ENCODE measurements at places on chromosomes 13 and 19.

GRCh38 chr19:48487544-48487943 lies 18.4 kb downstream of the CYTH2 start:
- DNase-seq: no peak

GRCh38 chr13:34294483-34295129 lies 476.7 kb downstream of the RFC3 start:
- no peak for DNase-seq

- no peak for DNase-seq
These were observed 58.1 kb downstream of the TRPC4 start for GRCh38 chr13:37811441-37811840.

DNA sequence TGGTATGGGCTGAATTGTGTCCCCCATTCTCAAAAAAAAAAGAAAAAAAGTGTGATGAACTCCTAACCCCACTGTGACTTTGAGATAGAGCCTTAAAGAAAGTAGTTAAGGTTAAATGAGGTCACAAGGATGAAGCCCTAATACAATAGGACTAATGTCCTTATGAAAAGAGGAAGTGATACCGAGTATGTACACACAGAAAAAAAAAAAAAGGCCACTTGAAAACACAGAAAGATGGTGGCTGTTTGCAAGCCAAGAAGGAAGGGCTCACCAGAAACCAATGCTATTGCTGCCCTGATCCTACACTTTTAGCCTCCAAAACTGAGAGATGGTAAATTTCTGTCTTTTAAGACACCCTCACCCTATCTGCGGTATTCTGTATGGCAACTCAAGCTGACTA lies 955.6 kb downstream of the PCDH17 start:
- no peak for DNase-seq

DNA sequence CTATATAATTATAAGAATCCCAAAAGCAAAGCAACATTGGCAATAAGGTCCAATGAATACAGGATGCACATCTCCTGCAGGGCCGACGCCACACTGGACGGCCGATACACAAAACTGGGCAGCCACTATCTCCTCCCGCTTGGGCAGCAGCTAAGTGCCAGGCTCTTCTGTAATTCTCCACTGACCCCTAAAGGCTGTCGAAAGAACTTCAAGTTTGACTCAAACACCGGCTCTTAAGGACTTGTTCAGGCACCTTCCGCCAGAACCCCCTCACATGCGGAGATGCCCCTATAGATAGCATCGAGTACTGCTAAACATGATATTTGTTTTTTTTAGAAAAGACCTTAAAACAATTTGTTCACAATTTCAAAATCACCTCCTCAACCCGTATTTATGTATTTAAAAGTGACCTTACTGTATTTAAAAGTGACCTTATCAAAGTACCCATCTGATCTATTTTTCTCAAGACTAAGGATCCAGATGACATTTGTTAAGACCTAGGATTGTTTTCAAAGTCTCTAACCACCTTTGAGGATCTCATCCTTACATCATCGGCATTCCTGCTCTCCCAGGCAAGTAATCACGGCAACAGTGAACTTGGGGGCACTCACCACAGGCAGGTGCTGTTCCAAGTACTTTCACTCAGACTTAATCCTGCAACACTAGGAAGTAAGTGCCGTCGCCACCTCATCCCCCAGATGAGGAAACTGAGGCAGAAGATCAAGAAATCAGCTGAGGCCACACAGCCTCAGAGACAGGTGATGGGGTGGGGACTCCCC lies 77.8 kb downstream of the TUBGCP3 start:
- peak; percentile 91 for DNase-seq

- no peak for DNase-seq
These were observed 69.3 kb upstream of the HMGB1 start for GRCh38 chr13:30535046-30535445.

- DNase-seq: no peak
These were observed 24.4 kb upstream of the TNFSF11 start for GRCh38 chr13:42549552-42549936.

GRCh38 chr19:8505680-8506401 lies 3.4 kb upstream of the PRAM1 start:
- DNase-seq: peak; percentile 84

DNA sequence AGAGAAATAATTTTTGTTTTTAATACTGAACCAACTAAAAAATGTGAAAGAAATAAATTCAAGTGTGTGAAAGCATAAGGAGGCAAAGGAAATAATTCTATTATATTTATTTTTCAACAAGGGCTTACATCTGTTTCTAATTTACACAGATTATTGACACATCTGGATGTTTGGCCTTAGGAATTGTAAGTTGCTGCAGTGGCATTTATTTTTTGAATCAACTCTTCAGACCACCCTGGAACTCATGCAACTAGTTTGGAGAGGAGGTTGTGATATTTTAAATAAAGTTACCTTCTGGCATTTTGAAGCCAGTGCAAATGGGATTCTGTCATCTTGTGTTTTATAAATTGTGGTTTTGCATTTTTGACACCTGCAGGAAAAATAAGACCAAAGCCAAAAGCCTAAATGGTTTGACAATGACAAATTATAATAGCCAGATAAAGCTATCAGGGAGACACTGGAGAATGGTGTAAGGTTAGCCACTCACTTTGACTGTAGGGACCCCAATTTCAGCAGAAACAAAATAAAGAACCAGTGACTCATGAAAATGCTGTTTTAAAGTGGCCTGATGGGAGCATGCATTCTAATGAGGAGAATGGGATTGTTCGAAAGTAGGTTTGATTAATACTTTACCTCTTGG lies 192.9 kb downstream of the KLF5 start:
- DNase-seq: no peak

DNA sequence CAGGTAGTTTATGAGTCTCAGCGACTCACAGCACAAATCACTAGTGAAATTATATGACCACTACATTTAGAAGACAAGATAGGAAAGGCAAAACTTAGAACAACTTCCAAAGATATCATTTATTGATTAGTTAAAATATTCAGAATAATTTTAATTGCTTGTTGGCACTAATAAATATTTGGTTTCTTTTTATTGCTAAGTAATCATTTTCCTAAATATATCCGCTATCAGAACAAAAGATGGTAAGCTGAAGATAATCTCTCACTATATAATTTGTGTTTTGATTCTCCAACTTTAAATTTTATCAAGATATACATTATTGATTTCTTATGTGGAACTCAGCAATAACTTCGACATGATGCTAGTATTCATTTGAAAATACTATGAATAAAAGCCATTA lies 248.5 kb downstream of the DIAPH3 start:
- DNase-seq: no peak

DNA sequence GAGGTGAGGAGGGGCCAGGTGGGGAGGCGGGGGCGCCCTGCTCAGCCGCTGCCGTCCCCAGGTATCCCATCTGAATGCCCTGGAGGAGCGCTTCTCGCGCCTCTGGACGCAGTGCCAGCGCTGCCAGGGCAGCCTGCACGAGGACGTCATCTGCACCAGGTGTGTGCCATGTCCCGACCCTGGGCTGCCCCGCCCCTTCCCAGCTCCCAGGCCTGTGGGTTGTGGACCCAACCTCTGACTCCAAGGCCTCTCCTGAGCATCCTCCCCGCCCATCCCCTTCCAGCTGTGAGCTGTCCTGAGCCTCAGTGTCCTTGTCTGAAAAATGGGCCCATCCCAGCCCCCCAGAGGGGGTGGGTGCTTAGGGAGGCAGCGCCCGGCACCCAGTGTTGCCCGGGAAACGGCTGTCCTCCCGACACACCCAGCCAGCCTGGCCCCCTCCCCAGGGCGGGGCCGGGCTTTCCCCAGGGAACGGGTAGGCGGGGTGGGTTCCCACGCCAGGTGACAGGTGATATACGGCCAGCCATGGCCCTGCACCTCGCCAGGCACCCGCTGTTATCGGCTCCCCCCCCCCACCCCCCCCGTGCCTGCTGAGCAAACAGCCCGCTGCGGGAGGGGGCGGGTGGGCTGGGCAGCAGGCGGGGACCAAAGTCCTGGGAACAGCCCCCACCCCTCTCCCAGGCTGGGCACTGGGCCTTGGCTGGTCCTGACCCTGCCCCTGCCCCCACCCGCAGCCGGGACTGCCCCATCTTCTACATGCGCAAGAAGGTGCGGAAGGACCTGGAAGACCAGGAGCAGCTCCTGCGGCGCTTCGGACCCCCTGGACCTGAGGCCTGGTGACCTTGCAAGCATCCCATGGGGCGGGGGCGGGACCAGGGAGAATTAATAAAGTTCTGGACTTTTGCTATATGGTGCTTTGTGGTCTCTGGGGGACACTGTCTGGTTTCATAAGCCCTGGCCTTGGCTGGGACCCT lies 1.3 kb upstream of the SPIB start:
- no peak for DNase-seq

DNA sequence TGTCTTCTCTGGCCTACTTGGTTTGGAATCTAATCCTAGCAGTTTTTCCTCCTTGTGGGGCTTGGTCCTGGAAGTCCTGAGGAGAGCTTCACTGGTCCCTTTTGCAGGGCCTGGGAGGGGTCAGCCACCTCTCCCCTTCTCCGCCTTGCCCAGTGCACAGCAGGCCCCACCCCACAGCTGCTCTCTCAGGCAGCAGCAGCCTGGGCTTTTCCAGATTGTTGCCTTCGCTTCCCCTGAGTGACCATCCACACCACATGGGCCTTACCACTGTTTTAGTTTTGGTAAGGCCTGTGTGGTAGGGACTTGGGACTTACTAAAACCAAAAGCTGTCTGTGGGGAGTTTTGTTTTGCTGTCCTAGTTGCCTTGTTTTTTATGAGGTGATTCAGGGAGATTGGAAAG lies 11.5 kb downstream of the MPHOSPH8 start:
- peak; percentile 52 for DNase-seq

GRCh38 chr13:48851707-48852106 lies 124.0 kb upstream of the FNDC3A start:
- DNase-seq: no peak

GRCh38 chr13:23427881-23428528 lies 5.5 kb downstream of the SACS start:
- DNase-seq: no peak

DNA sequence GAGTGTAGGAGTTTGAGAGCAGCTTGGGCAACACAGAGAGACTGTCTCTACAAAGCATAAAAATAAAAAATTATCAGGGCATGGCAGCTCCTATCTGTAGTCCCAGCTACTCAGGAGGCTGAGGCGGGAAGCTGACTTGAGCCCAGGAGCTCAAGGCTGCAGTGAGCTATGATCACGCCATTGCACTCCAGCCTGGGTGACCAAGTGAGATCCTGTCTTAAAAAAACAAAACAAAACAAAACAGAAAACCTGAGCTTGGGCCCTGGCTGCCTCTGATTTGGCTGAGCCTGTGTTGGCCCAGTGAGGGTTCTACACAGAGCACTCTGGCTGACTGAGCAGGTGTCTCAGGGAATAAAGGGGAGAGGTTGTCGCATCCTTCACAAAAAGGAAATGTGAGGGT lies 8.0 kb downstream of the SLC7A9 start:
- DNase-seq: no peak

DNA sequence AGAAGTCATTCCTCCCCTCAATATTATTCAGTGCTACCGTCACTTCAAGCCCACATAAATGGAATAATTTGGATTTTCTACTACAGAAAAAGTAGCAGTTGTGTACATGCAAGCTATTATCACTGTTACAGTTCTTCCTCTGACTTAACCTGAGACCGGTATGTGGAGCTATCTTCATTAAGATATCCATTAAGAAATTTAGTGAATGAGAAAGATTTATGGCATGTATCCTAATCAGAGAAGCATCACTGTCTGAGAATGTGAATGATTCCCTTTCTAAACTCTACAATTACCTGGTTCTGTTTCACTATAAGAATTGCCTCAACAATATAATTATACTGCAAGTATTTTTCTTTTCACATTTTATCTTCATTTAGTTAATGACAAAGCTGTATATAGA lies 278.7 kb downstream of the KLF5 start:
- no peak for DNase-seq

DNA sequence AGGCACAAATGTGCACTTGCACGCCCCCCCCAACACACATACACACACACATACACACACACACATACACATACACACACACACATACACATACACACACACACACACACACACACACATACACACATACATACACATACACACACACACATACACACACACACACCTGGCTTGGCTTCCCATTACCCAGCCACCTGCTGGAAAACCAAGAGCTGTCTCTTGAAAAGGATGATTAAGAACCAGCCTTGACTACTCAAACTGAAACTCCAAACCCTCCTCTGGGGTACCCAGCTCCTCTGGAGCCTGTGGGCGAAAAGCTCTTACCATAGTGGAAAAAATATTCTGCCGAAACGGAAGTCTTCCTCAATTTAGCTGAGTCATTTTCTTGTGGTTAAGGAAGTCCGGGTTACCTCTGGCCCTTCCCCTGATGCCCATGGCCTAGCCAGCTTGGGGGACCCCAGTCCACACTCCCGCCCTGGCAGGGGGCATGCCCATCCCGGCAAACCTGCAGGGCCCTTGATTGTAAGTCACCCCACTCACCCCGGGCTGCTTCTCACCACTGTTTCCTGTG lies 21.9 kb downstream of the CEBPA start:
- no peak for DNase-seq

- DNase-seq: no peak
These were observed 39.1 kb downstream of the TEX26 start for GRCh38 chr13:30971575-30971974.

- no peak for DNase-seq
These were observed 5.1 kb upstream of the DHDH start for GRCh38 chr19:48928164-48929025.

DNA sequence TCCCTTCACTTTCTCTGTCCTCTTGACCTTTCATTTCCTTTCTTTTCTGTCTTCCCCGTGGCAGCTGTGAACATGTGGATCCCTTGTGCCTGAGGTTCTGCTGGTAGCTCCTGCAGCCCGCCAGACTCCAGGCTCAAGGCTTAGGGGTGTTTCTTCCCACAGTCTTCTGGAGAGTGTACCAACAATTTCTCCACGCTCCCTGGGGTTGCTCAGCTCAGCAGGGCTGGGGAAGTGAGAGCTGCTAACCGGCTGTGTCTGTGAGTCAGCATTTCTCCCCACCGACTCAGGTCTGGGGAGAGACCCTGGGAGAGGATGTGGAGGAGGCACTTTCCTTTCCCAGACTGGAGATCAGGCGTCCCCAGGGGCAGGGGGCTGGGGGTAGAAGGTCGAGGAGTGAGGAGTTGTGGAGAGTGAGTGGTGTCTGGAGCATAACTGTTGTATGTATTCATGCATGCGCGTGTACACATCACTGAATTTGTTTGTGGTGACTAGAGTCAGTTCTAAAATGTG lies 193.6 kb downstream of the KCNRG start:
- DNase-seq: no peak

DNA sequence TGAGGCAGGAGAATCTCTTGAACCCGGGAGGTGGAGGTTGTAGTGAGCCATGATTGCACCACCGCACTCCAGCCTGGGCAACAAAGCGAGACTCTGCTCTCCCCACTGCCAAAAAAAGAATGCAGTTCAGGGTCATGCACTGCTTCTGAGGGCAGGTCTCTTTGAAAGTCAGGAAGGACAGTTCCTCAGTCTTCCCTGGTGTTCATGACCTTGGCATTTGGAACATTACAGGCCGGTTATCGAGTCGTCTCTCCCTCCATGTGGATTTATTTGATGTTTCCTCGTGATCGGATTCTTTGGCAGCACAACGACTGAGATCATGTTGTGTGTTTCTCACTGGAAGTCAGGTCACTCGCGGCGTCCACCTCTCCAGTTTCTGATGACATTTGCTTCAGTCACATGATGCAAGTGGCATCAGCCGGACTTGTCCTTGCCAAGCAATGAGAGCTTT lies 17.2 kb downstream of the FGF21 start:
- DNase-seq: no peak
